ENCODE measurements at places on chromosomes 7 and 10. TPM values are rescaled to one million over a fixed set of nuclear protein-coding genes. Genes with fewer than 3 reads are reported as not detected.

LRRC4 gene
- not detected for total RNA-seq

ARF5 gene
- total RNA-seq: 161 TPM

ABCC2 gene
- 164 TPM for total RNA-seq

TMEM273 gene
- not detected for total RNA-seq

AHCYL2 gene
- 6.3 TPM for total RNA-seq

CRPPA gene
- 0.57 TPM for total RNA-seq

MKX gene
- not detected for total RNA-seq

MSMB gene
- not detected for total RNA-seq

PKD1L1 gene
- 0.15 TPM for total RNA-seq

EFCAB10 gene
- 3.7 TPM for total RNA-seq

CRYGN gene
- not detected for total RNA-seq

LIPN gene
- total RNA-seq: not detected

CPED1 gene
- not detected for total RNA-seq

AKR1D1 gene
- total RNA-seq: not detected

CTAGE4 gene
- not detected for total RNA-seq

MYO1G gene
- total RNA-seq: 0.14 TPM

AGBL3 gene
- 1.1 TPM for total RNA-seq

ITGA8 gene
- total RNA-seq: not detected

SLC29A3 gene
- 15.8 TPM for total RNA-seq

REPIN1 gene
- total RNA-seq: 97.0 TPM

EPO gene
- not detected for total RNA-seq

KCNIP2 gene
- total RNA-seq: 1.1 TPM

TBC1D12 gene
- 5.1 TPM for total RNA-seq

AGK gene
- total RNA-seq: 29.7 TPM

MLLT10 gene
- total RNA-seq: 29.3 TPM

SLF2 gene
- 11.1 TPM for total RNA-seq

MRLN gene
- total RNA-seq: not detected

ADAM12 gene
- 5.4 TPM for total RNA-seq

TRPV5 gene
- not detected for total RNA-seq

CCNJ gene
- total RNA-seq: 5.7 TPM

ETV1 gene
- 3.5 TPM for total RNA-seq

GDF10 gene
- total RNA-seq: 0.09 TPM

SLC26A5 gene
- total RNA-seq: not detected

ANXA7 gene
- total RNA-seq: 113 TPM

FAM25C gene
- not detected for total RNA-seq

EN2 gene
- total RNA-seq: 1.0 TPM

CASD1 gene
- 12.2 TPM for total RNA-seq

KLLN gene
- total RNA-seq: 0.66 TPM

GFRA1 gene
- total RNA-seq: 10.2 TPM

AKR1C3 gene
- 1,217 TPM for total RNA-seq

RBP3 gene
- not detected for total RNA-seq

CCL24 gene
- total RNA-seq: not detected

VSIR gene
- total RNA-seq: 34.4 TPM

ZPBP gene
- not detected for total RNA-seq

DUSP5 gene
- total RNA-seq: 134 TPM

DNAH11 gene
- 0.15 TPM for total RNA-seq

IL6 gene
- total RNA-seq: 1.8 TPM

DRGX gene
- 0.09 TPM for total RNA-seq

CC2D2B gene
- total RNA-seq: 0.13 TPM

SIRT1 gene
- total RNA-seq: 24.9 TPM

FAM20C gene
- 34.2 TPM for total RNA-seq

GIMAP2 gene
- not detected for total RNA-seq

WEE2 gene
- total RNA-seq: 0.03 TPM

VSTM2A gene
- not detected for total RNA-seq

UMAD1 gene
- 11.7 TPM for total RNA-seq

PAX4 gene
- not detected for total RNA-seq

LIPJ gene
- total RNA-seq: not detected

C7orf57 gene
- total RNA-seq: 0.20 TPM

NUTM2D gene
- 1.2 TPM for total RNA-seq
